ENCODE measurements at places on chromosomes 3 and 15.

GRCh38 chr15:38243278-38244055, 9.2 kb upstream of the SPRED1 start:
- DNase-seq, result no peak

DNA sequence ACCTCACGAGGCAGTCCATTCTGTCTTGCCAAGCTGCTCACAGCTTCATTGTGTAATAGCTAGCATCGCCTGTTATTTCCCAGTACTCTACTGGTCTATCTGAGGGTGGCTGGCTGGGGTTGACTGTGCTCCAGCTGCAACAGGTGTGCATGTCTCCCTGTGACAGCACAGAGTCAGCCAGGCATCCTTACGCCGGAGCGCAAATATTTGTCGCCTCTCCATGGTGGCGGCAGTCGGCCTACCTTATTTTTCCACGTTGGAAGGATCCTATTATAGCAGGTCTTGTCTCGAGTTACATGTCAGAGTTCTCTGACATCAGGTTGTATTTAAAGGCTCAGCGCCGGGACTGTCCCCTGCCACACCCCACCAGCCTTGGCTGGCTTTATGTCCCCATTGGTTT, 307.1 kb downstream of the TLE3 start:
- DNase-seq, result no peak

- DNase-seq, result no peak
Observed at GRCh38 chr15:55327387-55327786, 8.4 kb downstream of the PIGB start.

- DNase-seq, result peak; percentile 30
Observed at GRCh38 chr15:77907824-77908751, 169.4 kb downstream of the TBC1D2B start.

DNA sequence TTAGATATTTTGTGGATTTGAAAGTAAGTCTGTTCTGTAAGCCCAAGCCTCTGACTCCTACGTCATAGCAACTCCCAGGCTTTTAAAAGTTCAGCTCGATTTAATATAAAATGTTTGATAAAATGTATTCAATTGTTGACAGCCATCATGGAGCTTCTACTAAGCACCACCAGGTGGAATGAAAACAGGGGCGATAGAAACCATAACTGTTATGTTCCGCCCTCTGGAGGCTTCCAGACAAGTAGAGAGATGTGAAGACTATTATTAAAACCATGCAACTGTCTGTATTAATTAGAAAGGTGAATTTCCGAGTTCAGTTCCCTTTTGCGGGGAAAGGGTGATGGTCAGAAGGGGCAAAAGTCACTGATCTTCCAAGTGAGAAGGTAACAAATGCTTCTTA, 292.2 kb downstream of the NR2F2 start:
- no peak for DNase-seq
